Astrocyte of the cerebellum (primary cell): ENCODE measurements at places on chromosomes 4 and X.

DNA sequence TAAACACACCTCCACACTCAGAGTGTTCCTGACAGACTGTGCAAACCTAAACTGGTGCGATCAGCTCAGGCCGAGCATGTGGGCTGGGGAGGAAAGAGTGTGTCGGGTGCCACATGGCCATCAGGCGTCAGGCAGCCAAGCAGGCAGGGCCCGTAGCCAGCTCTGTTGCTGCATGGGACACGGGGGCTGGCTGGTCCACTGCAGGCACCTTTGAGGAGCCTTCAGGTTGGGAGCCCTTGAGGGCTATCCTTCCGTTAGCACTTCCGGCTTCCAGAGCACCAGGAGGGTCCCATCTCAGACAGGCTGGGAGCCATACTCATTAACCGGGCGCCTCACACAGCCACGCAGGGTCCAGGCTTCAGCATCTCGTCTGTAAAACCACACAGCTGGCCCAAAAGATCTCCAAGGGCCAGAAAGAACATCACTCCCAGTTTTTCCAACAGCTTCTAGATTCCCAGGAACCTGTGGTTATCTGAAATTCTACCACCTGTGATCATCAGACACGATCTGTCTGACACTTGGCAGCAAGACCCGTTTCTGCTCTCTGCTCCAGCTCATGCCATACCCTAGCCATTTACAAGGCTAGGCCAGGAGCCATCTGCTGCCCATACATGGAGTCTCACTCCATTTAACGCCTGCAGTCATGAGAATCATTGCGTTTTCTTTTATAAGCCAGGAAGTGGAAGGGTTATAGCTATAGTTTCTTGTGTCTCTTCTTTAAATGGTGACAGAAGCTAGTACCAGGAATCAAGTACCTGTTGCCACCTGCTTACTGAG lies 87.5 kb downstream of the NSUN7 start:
- no peak for DNase-seq

- no peak for DNase-seq
Observed at GRCh38 chr4:170775851-170776250, 686.1 kb upstream of the AADAT start.

- DNase-seq, result no peak
Observed at GRCh38 chrX:131626681-131627296, 82.9 kb downstream of the OR13H1 start.

- no peak for DNase-seq
Observed at GRCh38 chr4:163663454-163664225, 169.2 kb downstream of the TMA16 start.

DNA sequence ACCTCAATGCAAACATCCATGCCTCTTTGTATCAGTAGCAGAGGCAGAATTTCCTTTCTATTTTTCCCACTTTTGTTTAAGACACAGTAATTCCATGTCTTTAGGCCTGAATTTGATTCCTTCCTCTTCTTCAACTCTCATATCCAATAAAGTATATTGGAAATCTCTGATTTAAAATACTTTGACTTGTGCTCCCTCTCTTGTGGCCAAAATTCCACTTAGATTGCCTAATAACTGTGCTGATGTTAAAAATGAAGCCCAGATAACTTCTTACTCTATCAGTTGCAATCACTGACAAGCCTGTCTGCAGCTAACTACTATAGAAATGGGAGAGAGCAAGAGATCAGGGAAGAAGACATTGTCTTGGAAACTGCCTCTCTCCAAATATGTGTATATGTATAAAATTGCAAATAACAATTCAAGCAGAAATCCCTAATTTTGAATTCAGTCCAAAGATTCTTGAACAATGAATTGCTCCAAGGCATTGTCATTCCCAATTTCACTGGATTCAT lies 163.5 kb upstream of the SPIN4 start:
- DNase-seq, result no peak

GRCh38 chrX:21975242-21975641 lies 34.7 kb downstream of the SMS start:
- no peak for DNase-seq

GRCh38 chr4:144910723-144911122 lies 187.3 kb downstream of the ANAPC10 start:
- DNase-seq, result no peak

GRCh38 chr4:86544310-86544966 lies 49.7 kb upstream of the PTPN13 start:
- no peak for DNase-seq

DNA sequence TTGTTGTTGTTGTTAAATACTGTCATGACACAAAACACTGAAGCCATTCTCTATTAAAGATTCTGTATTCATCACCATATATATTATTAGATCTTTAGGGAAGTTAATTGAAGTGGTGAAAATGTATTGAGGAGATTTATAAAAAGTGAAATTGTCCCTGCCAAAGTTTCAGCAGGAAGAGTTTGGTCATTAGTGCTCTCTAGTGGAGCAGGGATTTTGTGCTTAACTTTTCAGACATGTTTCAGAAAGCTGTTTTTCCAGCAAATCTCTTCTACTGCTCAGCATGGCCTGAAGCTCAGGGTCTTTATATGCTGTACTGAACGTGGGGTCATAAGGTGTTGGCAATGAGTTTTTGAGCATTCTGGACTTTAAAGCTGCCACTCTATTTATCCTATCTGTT lies 36.7 kb upstream of the CXXC4 start:
- no peak for DNase-seq

GRCh38 chr4:164572877-164573279 lies 181.1 kb upstream of the SMIM31 start:
- peak; percentile 27 for DNase-seq

GRCh38 chr4:185229021-185229818 lies 19.8 kb downstream of the SNX25 start:
- DNase-seq, result no peak

DNA sequence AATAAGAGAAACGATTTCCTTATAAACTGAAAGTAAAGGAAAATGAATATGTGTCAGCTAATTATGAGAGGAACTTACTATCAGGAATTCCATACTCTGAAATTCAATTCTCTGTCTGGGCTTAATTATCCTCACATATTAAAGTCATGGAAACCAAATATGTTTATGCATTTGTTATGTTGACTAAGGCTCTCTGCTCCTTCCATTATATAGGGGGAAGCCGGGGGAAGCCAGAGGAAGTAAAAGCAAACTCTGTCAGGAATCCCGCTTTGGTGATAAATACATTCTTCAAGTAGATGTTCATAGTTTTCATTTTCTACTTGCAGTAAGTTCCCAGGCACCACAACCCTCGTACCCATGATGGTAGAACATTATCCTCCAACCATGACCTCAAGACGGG lies 142.8 kb upstream of the VCX2 start:
- DNase-seq, result no peak

- no peak for DNase-seq
Observed at GRCh38 chrX:134948333-134949241, 42.2 kb upstream of the SMIM10 start.

GRCh38 chrX:49273181-49273727 lies 3.7 kb downstream of the PPP1R3F start:
- no peak for DNase-seq

GRCh38 chrX:15448010-15448639 lies 45.0 kb downstream of the PIR start:
- DNase-seq, result no peak

GRCh38 chr4:83010111-83010521 lies 507 bp downstream of the LIN54 start:
- no peak for DNase-seq

DNA sequence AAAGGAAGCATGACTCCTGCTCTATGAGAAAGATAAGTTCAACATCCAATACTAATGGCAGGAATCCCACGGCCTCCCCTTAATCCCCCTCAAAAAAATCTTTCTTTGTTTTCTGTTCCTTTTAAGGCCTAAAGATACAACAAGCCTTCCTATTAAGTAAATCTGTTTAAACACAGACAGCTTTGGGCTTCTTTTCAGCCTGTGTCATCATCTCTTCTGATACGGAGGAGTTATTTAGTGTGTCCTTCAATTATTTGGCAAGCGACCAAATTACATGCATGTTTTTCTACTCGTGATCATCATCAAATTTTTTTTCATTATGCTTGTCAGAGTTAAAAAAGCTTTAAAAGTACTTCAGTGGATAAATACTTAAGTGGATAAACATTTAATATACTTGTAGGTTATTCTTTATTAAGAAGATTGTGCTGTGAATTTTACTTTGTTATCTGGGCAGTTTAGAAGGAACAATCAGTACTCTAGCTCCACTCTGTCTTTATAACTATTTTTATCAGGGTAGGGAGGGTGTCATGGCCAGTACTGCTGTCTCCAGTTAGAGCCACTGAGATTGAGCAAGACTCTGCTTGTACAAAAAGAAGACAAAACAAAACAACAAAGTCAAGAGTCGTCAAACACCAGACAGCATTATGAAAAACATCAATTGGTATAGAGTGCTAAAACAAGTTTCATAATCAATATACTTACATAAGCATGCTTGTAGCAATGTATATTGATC lies 210.7 kb downstream of the PRR32 start:
- DNase-seq, result no peak

DNA sequence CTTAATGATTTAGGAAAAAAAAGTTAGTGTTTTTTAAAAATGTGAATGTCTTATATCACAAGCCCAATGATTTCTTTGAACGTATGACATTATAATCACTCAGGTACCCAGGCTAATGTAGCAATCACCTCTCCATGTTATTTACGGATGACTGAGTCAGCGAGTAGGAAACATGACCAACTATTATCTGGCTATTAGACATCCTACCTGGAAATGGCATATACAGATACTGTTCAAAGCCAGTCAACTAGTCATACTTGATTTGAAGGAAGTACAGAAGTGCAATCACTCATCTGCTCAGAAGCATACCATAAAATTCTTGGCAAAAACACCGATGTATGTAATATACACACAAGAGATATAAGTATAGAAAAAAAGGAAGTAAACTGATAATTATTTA lies 732.5 kb downstream of the ARAP2 start:
- no peak for DNase-seq

GRCh38 chrX:23919148-23919547 lies 11.3 kb downstream of the CXorf58 start:
- no peak for DNase-seq

GRCh38 chrX:47321823-47322371 lies 48.5 kb upstream of the ZNF157 start:
- no peak for DNase-seq

- no peak for DNase-seq
Observed at GRCh38 chr4:81688085-81688484, 216.4 kb upstream of the RASGEF1B start.

DNA sequence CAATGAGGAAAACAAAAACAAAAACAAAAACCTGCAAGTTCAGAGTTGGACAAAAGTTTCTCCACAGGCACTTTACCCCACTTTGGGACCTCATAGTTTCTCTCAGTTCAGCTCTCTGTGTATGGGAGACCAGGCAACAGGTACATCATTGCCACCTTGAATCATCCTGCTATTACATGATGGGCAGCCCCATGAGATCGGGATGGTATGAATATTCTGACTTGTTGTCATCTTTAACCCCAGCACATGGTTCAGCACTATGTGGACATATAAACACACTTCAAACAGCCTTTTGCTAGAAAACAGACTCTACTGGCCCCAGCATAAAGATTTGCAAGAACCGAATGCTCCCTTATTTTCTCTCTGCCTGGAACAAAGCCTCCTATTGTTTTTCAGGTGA lies 176.9 kb upstream of the SCML1 start:
- no peak for DNase-seq

GRCh38 chrX:26376037-26376708 lies 160.2 kb downstream of the MAGEB5 start:
- DNase-seq, result no peak

- DNase-seq, result no peak
Observed at GRCh38 chr4:39043058-39043860, 11.1 kb upstream of the TMEM156 start.

- DNase-seq, result no peak
Observed at GRCh38 chrX:67654301-67654700, 110.5 kb downstream of the AR start.

DNA sequence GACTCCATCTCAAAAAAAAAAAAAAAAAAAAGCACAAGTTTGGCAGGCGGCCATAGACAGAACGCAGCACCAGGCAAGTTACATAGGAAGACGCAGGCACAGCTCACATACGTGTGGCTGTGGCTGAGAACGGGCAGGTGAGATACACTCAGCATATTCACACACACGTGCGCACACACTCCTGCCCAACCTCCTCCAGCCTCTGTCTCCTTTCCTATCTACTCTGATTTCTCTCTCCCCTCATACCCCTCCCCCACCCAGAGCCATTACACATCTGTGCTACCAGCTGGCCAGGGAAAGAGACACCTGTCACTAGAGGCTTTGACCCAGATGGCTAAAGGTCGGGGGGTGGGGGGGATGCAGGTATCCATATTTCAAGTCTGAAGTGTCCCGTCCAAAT lies 2.2 kb upstream of the SLC38A5 start:
- no peak for DNase-seq

GRCh38 chrX:129647418-129648410 lies 7.0 kb downstream of the APLN start:
- no peak for DNase-seq

GRCh38 chr4:172865103-172865502 lies 303.5 kb upstream of the GALNT7 start:
- no peak for DNase-seq

DNA sequence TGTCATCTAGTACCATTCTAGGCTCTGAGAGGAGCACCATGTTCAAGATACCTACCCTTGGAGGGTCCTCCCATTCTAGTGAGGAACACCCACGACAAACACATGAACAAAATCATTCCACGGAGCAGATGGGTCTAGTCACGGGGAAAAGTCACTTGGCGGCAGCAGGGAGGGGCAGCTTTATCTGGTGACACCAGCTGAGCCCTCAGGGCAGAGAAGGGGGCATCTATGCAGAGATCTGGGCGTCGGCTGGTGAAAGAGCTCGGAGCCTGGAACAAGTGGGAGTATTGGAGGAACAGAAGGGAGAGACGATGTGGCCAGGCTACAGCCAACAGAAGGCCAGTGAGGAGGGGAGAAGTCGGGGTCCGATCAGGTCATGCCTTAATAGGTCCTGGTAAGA lies 11.9 kb upstream of the PDHA1 start:
- no peak for DNase-seq

DNA sequence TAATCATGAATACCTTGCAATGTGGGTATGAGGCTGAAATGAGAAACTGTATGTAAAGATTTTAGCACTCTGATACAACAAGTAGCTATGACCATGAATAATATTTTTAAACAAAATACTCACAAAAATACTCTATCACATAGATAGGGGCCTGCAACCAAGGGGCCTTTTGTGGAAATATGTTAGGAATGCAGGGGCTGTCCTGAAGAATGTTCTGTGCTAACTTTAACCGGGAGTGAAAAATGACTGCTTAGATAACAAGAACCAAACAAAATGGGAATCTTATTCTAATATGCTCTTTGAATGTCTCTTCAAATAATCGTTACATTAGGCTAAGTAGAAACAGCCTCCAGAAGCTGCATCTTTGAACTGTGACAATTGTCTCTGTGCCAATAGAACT lies 37.9 kb upstream of the GYPA start:
- DNase-seq, result peak; percentile 12

GRCh38 chr4:139142087-139142486 lies 34.9 kb downstream of the ELF2 start:
- DNase-seq, result no peak

DNA sequence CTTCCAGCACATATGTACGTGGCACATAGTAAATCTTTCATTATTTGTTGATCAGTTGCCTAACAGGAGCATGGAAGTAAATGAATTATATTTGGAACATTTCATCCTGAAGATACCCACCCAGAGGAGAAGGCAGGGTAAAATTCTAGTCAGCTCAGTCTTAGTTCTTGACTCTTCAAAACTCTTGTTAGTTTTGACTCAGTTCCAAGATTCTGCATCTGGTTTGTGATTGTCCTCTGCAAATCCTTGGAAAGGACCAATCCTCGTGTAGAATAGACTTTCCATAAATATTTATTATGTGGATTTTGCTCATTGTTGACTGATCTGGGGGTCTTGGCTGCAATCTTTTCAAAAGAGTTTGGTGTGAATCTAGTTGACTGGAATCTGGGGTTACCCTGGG lies 257.5 kb upstream of the FAT1 start:
- DNase-seq, result no peak
